Stimulated activated CD4-positive, alpha-beta T cell treated with anti-CD3 and anti-CD28 coated beads, TNF-alpha, amount 100 ng/mL, for 4 hours (primary cell): ENCODE measurements at places on chromosomes 7 and 10.

DNA sequence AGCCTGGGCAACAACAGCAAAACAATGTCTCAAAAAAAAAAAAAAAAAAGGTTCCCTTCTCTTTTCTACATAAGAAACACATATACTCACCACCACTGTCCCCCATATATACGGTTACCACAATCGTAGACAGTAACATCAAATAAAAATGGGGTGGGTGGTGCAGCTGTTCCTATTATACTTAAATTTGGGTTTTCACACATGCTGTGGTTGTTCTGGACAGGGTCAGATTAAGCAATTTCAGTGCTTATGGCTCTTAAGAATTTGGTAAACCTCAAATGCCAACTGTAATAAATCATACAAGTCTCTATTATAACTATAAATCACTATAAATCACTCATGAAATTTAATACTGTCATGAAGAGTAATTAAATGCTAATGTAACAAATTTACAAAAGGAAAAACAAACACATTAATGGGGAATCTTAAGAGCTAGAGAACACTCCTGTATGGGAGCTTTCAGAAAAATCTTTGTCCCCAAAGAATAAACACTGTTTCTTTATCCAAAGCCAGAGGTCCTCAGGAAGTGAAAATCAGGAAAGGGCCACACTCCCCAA lies 143.6 kb downstream of the GLI3 start:
- no peak for DNase-seq

GRCh38 chr10:99775850-99776249 lies 6.6 kb upstream of the ABCC2 start:
- DNase-seq = no peak

GRCh38 chr10:116382290-116382689 lies 45.4 kb upstream of the PNLIPRP3 start:
- no peak for DNase-seq

- DNase-seq = no peak
Observed at GRCh38 chr7:96235281-96235680, 86.6 kb downstream of the SLC25A13 start.

DNA sequence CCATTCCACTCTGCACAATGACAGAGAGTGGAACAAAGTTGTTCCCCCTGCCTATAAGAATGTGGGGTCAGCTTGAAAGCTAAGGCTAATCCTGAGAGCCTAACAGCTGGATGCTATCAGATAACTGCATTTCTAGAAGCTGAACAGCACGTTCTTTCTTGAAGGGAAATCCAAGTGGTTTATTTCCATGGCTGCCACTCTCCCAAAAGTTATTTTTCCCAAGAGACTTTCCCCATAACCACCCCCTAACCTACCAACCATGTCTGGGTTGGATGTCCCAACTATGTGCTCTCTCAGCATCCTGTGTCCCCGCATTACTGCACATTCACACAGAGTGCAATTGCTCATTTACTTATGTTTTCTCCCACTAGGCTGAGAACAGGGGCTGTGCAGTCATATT lies 140.7 kb upstream of the ANKRD1 start:
- DNase-seq = no peak
